ENCODE measurements at places on chromosomes 16 and 17.

DNA sequence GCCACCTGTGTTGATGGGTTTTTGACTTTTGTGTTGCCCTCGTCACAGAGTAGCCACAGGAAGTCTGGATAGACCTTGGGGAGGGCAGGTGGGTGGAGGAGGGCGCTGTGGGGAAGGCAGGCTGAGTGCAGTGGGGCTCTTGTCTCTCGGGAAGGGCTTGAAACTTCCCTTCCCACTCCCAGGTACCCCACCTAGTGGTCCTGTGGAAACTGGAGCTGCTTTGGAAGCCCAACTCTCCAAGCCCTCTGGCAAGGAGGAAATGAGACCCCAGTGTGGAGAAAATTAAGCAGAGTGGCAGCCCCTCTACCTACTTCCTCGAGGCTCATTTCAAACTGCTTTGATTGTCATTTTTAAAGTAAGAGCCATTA lies 9.2 kb downstream of the CA5A start:
- no peaks in the 10 kb centered on the region for H3K27me3 ChIP-seq
- no peaks in the 10 kb centered on the region for H3K36me3 ChIP-seq
- H3K4me1 ChIP-seq = peaks cover 4% of the 10 kb centered on the region
- no peak for DNase-seq

- no peaks in the 10 kb centered on the region for H3K36me3 ChIP-seq
- no peak overlapping the region for H3K4me3 ChIP-seq
- H3K27ac ChIP-seq = no peak overlapping the region
- H3K4me1 ChIP-seq = no peaks in the 10 kb centered on the region
- no peaks in the 10 kb centered on the region for H3K27me3 ChIP-seq
Observed at GRCh38 chr16:49631187-49632041, 224.5 kb downstream of the ZNF423 start.

- H3K27ac ChIP-seq = no peak overlapping the region
- no peaks in the 10 kb centered on the region for H3K27me3 ChIP-seq
Observed at GRCh38 chr16:31400191-31400590, 7.1 kb downstream of the ITGAD start.

- peaks cover 83% of the 10 kb centered on the region for H3K4me1 ChIP-seq
- no peak for DNase-seq
- no peak overlapping the region for H3K4me3 ChIP-seq
- H3K27ac ChIP-seq = peak overlapping the region; percentile 95
Observed at GRCh38 chr17:77424585-77425344, 284.0 kb downstream of the SEC14L1 start.

- no peaks in the 10 kb centered on the region for H3K27me3 ChIP-seq
- no peak overlapping the region for H3K4me3 ChIP-seq
- DNase-seq = no peak
- H3K4me1 ChIP-seq = peaks cover 5% of the 10 kb centered on the region
Observed at GRCh38 chr17:8806926-8807550, 7.9 kb upstream of the MFSD6L start.

Data from RWPE2 (cell line).